ENCODE measurements at places on chromosomes 16 and 17. TPM values are rescaled to one million over a fixed set of nuclear protein-coding genes. Genes with fewer than 3 reads are reported as not detected.

DNA sequence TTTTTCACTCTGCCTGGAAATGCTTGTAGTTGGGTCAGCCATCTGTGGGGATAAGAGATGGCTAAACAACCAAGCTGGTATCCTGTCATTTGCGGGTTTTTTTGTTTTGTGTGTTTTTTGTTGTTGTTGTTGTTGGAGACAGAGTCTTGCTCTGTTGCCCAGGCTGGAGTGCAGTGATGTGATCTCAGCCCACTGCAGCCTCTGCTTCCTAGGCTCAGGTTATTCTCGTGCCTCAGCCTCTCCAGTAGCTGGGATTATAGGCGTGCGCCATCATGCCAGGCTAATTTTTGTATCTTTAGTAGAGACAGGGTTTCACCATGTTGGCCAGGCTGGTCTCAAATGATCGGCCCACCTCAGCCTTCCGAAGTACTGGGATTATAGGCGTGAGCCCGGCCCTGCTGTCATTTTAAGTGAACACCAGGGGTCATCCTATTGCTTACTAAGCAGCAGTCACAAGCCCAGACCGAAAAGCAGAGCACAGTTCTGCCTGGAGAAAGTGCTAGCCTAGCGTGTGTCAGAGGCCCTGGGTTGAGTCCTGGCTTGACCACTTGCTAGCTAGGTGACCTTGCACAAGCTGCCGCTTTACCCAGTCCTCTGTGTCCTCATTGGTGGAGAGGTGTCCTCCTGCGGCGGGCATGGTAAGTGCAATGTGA is 4.6 kb downstream of the SMCR8 start:
- DNase-seq: no peak
- H3K4me3 ChIP-seq: peak overlapping the region; percentile 74
- no peaks in the 10 kb centered on the region for H3K27me3 ChIP-seq
- H3K27ac ChIP-seq: no peak overlapping the region
- peaks cover 35% of the 10 kb centered on the region for H3K4me1 ChIP-seq

- H3K4me3 ChIP-seq: no peak overlapping the region
- DNase-seq: no peak
- H3K27me3 ChIP-seq: peaks cover 9% of the 10 kb centered on the region
- H3K27ac ChIP-seq: peak overlapping the region; percentile 4
- no peaks in the 10 kb centered on the region for H3K36me3 ChIP-seq
Measured at GRCh38 chr16:58418601-58419000, 26.3 kb downstream of the GINS3 start.

DNA sequence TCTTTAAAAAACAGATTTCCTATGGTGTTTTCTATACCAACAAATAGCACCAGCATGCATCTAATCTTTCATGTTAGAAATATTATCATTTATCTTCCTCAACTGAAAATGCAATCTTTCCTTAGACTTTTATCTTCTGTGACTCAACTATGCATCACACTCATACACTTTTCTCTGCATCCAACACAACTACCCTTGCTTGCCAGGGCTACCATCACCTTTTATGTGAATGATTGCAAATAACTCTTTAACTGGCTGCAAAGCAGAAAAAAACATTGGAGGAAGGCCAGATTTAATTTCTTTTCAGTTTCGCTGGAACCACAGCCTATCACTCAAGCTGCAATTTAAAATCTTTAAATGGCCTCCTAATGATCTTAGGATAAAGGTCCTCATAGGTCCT is 212.9 kb downstream of the CDH8 start:
- H3K36me3 ChIP-seq: no peaks in the 10 kb centered on the region
- no peak overlapping the region for H3K27ac ChIP-seq
- H3K4me3 ChIP-seq: no peak overlapping the region
- H3K4me1 ChIP-seq: no peaks in the 10 kb centered on the region
- DNase-seq: no peak
- peaks cover 3% of the 10 kb centered on the region for H3K27me3 ChIP-seq

- H3K4me3 ChIP-seq: no peak overlapping the region
- peaks cover 9% of the 10 kb centered on the region for H3K4me1 ChIP-seq
- peaks cover under 1% of the 10 kb centered on the region for H3K36me3 ChIP-seq
- no peak for DNase-seq
Measured at GRCh38 chr16:89704281-89704680, 2.8 kb upstream of the SPATA2L start.

DNA sequence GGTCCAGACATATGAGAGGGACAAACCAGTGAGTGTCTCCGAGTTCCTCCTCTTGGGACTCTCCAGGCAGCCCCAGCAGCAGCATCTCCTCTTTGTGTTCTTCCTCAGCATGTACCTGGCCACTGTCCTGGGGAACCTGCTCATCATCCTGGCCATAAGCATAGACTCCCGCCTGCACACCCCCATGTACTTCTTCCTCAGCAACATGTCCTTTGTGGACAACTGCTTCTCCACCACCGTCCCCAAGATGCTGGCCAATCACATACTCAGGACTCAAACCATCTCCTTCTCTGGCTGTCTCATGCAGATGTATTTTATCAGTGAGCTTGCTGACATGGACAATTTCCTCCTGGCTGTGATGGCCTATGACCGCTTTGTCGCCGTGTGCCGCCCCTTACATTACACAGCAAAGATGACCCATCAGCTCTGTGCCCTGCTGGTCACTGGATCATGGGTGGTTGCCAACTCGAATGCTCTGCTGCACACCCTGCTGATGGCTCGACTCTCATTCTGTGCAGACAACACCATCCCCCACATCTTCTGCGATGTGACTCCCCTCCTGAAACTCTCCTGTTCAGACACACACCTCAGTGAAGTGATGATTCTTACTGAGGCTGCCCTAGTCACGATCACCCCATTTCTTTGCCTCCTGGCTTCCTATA is 19.2 kb downstream of the ZNF200 start:
- H3K36me3 ChIP-seq: no peaks in the 10 kb centered on the region
- no peak overlapping the region for H3K4me3 ChIP-seq
- DNase-seq: peak; percentile 29
- peaks cover 14% of the 10 kb centered on the region for H3K27me3 ChIP-seq
- no peaks in the 10 kb centered on the region for H3K4me1 ChIP-seq

DNA sequence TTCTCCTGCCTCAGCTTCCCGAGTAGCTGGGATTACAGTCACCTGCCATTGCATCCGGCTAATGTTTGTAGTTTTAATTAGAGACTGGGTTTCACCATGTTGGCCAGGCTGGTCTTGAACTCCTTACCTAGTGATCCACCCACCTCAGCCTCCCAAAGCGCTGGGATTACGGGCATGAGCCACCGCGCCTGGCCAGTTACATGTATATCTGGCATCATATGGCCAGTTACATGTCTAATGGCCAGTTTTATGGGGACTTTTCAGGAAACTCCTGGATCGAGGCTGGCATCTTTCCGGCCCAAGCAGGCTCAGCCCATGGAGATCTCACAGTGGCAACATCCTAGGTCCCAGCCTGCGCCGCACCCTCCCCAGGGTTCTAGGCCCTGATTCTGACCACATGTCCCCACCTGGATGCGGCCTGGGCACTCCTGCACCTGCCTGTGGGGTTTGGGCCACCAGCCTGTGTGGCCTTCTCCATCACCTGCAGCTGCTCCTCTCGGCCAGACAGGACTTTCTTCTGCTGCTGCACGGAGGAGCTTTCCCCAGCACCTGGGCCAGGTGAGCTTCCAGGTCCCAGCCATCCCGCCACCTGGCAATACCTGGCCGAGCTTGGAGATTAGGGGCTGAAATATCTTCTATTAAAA is 1.3 kb upstream of the CIAO3 start:
- H3K36me3 ChIP-seq: no peaks in the 10 kb centered on the region
- H3K4me3 ChIP-seq: peak overlapping the region; percentile 89
- H3K27ac ChIP-seq: no peak overlapping the region
- H3K27me3 ChIP-seq: no peaks in the 10 kb centered on the region
- DNase-seq: no peak

GRCh38 chr16:4320571-4321137 is 4.8 kb downstream of the GLIS2 start:
- no peaks in the 10 kb centered on the region for H3K36me3 ChIP-seq
- DNase-seq: no peak
- H3K27me3 ChIP-seq: no peaks in the 10 kb centered on the region
- H3K4me1 ChIP-seq: peaks cover 12% of the 10 kb centered on the region
- H3K27ac ChIP-seq: no peak overlapping the region

- no peaks in the 10 kb centered on the region for H3K36me3 ChIP-seq
- no peak overlapping the region for H3K27ac ChIP-seq
- no peaks in the 10 kb centered on the region for H3K4me1 ChIP-seq
- DNase-seq: no peak
- no peak overlapping the region for H3K4me3 ChIP-seq
Measured at GRCh38 chr17:36702636-36703035, 101.3 kb downstream of the MRM1 start.

DNA sequence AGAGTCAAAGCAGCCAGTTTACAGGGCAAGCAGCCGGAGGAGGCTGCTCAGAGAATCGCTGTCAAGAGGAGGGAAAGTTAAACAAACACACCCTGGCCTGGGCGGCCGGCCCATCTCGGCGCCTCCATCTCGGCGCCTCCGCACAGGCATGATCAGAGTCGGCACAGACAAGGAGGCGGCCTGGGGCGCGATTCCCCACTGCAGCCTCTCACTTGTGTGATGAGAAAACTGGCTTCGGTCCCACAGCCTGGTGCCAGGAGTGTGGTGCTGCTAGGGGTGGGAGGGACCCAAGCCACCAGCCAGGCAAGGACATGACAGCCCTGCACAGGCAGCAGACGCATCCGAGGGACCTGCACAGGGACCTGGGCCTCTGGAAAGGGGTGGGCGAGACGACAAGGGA is 17.7 kb downstream of the SLC38A10 start:
- no peak for DNase-seq
- H3K27me3 ChIP-seq: no peaks in the 10 kb centered on the region
- no peak overlapping the region for H3K4me3 ChIP-seq
- H3K27ac ChIP-seq: no peak overlapping the region

DNA sequence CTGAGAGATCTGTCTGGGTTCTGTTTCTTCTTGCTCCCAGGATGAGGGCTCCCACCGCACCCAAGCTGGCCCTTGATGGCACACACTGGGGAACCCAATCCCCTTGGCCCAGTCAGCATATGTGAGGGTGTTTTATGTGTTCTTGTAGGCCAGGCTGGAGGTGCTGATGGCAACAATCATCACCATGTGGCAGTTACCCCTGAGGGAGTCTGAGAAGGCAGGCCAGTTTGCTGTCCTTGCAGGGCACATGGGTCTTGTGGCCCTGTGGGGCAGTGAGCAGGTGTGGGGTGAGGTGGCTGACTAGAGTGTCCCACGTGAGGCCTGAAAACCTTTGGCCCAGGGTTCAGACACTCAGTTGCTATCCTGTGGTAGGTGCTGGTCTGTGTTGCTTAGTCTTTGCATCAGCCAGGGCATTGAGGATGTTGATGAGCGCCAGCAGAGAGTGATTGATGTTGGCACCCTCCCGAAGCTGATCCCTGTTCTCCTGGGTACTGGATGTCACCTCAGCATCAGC is 2183.0 kb downstream of the TP53TG3F start:
- H3K36me3 ChIP-seq: no peaks in the 10 kb centered on the region
- DNase-seq: no peak
- H3K4me3 ChIP-seq: no peak overlapping the region
- no peak overlapping the region for H3K27ac ChIP-seq
- H3K4me1 ChIP-seq: no peaks in the 10 kb centered on the region

Gene CXCL16
- total RNA-seq: 23.0 TPM

Gene USP31
- 9.1 TPM for total RNA-seq

All from type B pancreatic cell (in vitro differentiated cells).